ENCODE measurements at places on chromosomes 7 and 10.

GRCh38 chr7:37416378-37417106 lies 32.1 kb downstream of the ELMO1 start:
- no peaks in the 10 kb centered on the region for H3K27me3 ChIP-seq
- DNase-seq = no peak
- H3K27ac ChIP-seq = no peak overlapping the region
- no peak overlapping the region for H3K4me3 ChIP-seq
- H3K4me1 ChIP-seq = peaks cover 46% of the 10 kb centered on the region
- H3K36me3 ChIP-seq = peaks cover 11% of the 10 kb centered on the region

DNA sequence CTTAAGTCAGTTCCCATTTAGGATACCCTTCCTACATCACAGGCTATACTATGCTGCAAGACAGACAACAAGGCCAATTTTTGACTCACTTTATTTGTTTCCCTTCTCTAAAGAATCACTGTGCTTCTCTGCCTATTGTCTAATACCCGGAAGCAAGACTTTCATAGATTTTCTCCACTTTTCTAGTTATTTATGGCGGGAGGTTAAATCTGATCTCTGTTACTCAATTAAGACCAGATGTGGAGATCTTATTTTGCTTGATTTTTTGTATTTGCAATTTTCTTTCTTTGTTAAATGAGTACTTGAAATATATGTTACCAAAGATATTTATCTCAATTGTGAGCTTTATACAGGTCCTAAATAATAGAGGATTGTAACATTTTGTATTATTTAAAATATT lies 511.5 kb downstream of the ATRNL1 start:
- H3K27ac ChIP-seq = no peak overlapping the region
- no peaks in the 10 kb centered on the region for H3K36me3 ChIP-seq
- no peaks in the 10 kb centered on the region for H3K27me3 ChIP-seq
- no peak overlapping the region for H3K4me3 ChIP-seq

DNA sequence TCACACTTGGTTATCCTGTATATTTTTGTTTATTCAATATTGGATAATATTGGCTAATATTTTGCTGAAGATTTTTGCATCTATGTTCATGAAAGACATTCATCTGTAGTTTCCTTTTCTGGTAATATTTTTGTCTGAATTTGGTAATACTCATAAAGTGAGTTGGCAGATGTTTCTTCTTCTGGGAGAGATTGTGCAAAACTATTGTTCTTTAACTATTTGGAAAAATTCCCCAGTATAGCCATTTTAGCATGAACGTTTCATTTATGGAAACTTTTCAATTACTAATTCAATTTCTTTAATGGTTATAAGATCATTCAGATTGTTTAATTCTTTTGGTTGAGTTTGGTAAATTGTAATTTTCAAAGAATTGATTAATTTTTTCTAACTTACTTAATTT lies 560.8 kb upstream of the FZD8 start:
- no peaks in the 10 kb centered on the region for H3K4me1 ChIP-seq
- H3K36me3 ChIP-seq = no peaks in the 10 kb centered on the region
- no peak overlapping the region for H3K4me3 ChIP-seq
- no peaks in the 10 kb centered on the region for H3K27me3 ChIP-seq

DNA sequence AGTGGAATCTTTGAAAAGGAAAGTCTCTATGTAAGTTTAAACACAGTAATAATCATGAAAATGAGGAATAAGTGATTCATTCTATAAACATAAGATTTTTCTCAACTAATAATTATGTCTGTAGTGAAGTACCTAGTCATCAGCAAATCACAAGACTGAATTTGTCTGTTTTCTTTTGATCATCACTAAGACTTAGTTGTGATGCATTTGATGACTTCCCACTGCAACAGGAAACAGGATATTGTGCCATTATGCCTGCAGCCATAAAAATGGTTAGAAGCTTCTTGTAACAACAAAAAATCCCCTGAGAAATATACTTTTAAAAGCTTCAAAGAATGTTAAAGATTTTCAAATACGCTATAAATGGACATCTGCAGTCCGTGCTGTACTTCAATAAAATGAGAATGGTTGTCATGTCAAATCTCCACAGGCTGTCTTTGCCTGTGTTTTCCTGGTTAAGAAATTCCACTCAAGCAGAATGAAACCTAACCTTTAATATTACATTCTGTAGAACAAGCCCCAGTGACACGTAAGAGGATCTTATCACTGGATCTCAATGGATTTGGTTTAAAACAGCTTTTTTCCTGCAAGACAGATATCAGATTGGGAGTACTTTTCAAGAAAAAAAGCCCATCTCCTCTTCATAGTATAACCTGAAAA lies 1262.3 kb upstream of the PHF14 start:
- H3K4me1 ChIP-seq = no peaks in the 10 kb centered on the region
- DNase-seq = no peak
- H3K36me3 ChIP-seq = no peaks in the 10 kb centered on the region
- H3K27ac ChIP-seq = no peak overlapping the region
- H3K4me3 ChIP-seq = no peak overlapping the region
- H3K27me3 ChIP-seq = no peaks in the 10 kb centered on the region

GRCh38 chr10:45353186-45353585 lies 20.8 kb upstream of the ALOX5 start:
- H3K27ac ChIP-seq = peak overlapping the region; percentile 73
- peaks cover 3% of the 10 kb centered on the region for H3K27me3 ChIP-seq
- no peak for DNase-seq
- H3K4me3 ChIP-seq = no peak overlapping the region
- peaks cover 3% of the 10 kb centered on the region for H3K36me3 ChIP-seq

DNA sequence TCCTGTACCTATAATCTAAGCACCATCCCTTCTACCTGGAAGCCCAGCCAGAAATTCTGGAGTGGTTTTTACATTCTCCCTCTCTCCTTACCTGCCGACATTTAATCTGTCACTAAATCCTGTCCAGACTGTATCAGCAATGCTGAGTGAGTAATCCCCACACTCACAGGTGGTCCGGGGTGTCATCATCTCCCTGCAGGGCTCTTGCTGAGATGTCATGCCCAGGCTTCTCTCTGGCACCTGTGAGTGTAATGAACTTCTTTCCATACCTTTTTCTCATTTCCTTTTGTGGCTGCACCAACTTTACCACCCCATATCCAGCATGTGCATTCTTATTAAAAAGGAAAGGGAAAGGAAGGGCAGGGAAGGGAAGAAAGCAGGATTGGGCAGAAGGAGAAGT lies 355.2 kb downstream of the CCSER2 start:
- no peaks in the 10 kb centered on the region for H3K36me3 ChIP-seq
- no peaks in the 10 kb centered on the region for H3K4me1 ChIP-seq
- no peak overlapping the region for H3K27ac ChIP-seq
- no peak overlapping the region for H3K4me3 ChIP-seq
- no peak for DNase-seq
- H3K27me3 ChIP-seq = peaks cover 3% of the 10 kb centered on the region

GRCh38 chr10:1171586-1171985 lies 115.4 kb downstream of the WDR37 start:
- no peak overlapping the region for H3K4me3 ChIP-seq
- DNase-seq = no peak
- no peaks in the 10 kb centered on the region for H3K36me3 ChIP-seq

GRCh38 chr10:126210051-126210651 lies 178.1 kb downstream of the ADAM12 start:
- DNase-seq = no peak
- H3K4me3 ChIP-seq = no peak overlapping the region
- H3K27me3 ChIP-seq = peaks cover 8% of the 10 kb centered on the region

- no peak for DNase-seq
- H3K36me3 ChIP-seq = no peaks in the 10 kb centered on the region
- no peaks in the 10 kb centered on the region for H3K27me3 ChIP-seq
- H3K4me3 ChIP-seq = no peak overlapping the region
Measured at GRCh38 chr10:58757352-58758065, 244.8 kb downstream of the BICC1 start.

DNA sequence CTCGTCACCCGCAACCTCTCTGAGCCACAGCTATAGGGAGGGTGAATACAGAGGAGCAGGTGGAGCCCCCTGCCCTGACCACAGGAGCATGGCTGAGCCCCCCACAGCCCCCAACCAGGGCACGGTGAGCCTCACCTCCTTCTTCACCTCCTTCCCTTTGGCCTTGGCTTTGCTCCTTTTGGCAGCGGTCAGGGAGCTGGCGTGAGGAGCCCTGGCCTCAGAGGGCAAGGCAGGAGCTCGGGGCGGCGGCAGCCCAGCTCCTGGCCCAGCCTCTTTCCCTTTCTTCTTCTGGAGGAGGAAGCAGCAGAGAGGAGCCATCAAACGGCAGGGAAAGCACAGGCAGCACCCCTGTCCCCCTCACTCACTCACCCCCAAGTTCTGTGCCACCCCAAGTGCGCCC lies 42.2 kb downstream of the SLC29A4 start:
- no peaks in the 10 kb centered on the region for H3K27me3 ChIP-seq
- peaks cover 2% of the 10 kb centered on the region for H3K4me1 ChIP-seq
- H3K27ac ChIP-seq = no peak overlapping the region
- H3K36me3 ChIP-seq = peaks cover 25% of the 10 kb centered on the region

DNA sequence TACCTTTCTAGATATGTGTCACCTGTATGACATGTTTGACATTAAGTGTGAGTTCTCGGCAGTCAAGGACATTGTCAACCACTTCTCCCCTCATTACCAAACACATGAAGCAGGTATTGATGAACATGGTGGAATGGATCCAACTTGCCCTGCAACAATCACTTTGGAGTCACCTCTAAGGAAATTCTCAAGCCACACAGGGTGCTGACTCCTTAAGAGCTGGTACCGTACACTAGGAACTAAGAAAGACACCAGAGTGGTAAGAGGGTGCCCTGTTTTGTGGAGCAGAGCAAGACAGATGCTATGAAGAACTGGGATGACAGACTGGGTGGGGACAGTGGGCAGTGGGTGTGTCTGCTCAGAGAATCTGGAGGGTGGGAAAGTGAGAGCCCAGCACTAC lies 17.4 kb upstream of the SORBS1 start:
- H3K27ac ChIP-seq = no peak overlapping the region
- H3K4me3 ChIP-seq = no peak overlapping the region
- H3K4me1 ChIP-seq = no peaks in the 10 kb centered on the region
- DNase-seq = no peak
- peaks cover 28% of the 10 kb centered on the region for H3K27me3 ChIP-seq
- H3K36me3 ChIP-seq = no peaks in the 10 kb centered on the region

- H3K4me3 ChIP-seq = no peak overlapping the region
- peaks cover 25% of the 10 kb centered on the region for H3K27me3 ChIP-seq
- no peaks in the 10 kb centered on the region for H3K4me1 ChIP-seq
- DNase-seq = no peak
Measured at GRCh38 chr10:51679841-51680240, 19.6 kb downstream of the CSTF2T start.

DNA sequence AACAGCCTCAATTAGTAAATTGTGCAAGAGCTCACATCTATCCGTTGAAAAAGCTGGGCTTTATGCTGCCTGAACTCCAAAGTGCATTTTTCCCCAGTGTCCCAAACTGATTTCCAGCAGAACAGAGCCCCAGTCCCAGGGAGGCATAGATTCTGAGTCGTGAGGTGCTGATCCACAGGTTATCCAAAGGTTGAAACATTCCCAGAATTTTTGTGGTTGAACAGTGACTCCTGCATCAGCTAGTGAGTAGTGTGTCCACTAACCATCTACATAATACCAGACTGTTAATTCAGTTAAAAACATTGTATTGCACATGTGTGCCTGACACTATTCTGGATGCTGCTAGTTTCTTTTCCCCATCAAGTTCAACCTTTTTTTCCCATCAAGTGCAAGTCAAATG lies 761.5 kb downstream of the GATA3 start:
- no peak overlapping the region for H3K27ac ChIP-seq
- H3K36me3 ChIP-seq = no peaks in the 10 kb centered on the region
- no peak overlapping the region for H3K4me3 ChIP-seq

DNA sequence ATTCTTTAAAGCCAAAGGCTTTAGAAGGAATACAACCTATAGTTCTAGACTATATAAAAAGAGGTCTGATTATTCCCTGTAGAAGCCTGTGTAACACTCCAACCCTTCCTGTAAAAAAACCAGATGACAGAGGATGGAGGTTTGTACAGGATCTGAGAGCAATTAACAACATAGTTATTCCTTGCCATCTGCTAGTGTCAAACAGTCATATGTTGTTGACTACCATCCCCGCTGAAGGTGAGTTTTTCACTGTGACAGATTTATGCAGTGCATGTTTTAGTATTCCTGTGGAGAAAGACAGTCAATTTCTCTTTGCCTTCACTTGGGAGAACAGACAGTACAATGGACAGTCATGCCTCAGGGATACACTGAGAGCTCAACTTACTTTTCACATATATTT lies 19.0 kb upstream of the SLC26A4 start:
- H3K27me3 ChIP-seq = peaks cover 20% of the 10 kb centered on the region
- no peak for DNase-seq
- H3K27ac ChIP-seq = no peak overlapping the region
- H3K4me3 ChIP-seq = no peak overlapping the region

DNA sequence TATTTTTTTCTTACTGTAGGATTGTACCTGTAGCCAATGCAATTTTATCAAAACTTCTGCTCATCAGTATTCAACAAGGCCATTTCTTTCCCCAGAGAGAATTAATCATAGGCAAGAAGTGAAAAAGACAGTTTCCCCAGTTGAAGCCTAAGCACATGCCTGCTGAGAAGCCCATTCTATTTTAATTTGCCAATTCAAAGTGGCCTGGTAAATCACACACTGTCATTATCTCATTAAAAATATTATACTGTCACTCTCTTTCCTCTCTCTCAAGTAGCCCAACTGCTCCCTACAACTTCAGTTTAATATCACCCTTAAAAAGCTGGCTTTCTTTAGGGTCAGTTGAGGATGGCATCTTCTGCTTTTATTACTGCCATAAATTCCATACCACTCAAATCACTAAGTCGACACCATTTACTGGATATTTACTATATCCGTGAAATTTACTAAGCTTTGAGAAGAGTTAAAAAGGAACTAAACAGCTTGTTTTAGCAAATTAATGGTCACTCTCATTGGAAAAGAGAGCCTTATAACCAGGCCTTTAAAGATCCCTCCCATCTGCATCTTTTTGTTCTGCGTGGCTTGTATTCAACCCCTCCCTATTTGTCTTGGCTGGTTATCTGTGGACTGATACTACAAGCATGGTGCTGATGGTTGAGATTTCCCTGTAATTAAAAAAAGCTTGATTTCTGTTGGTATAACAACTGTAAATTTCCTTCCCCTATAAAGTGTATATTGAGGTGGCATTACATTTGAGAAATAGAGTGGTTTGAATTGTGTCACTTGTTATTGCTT lies 30.6 kb downstream of the COL28A1 start:
- DNase-seq = no peak
- no peaks in the 10 kb centered on the region for H3K36me3 ChIP-seq
- H3K27me3 ChIP-seq = no peaks in the 10 kb centered on the region
- H3K27ac ChIP-seq = no peak overlapping the region

GRCh38 chr7:16881844-16882243 lies at the start of gene AGR3:
TSS of gene AGR3 (minus strand) at chr7:16881983. CDS start at chr7:16878618, 3,365 bp downstream.
- H3K4me3 ChIP-seq = no peak within 1 kb of the TSS
- no peak within 1 kb of the TSS for H3K27ac ChIP-seq
- DNase-seq = no peak
- H3K36me3 ChIP-seq = no peaks in the 10 kb centered on the region

- DNase-seq = no peak
- no peak overlapping the region for H3K4me3 ChIP-seq
- H3K27ac ChIP-seq = no peak overlapping the region
- H3K36me3 ChIP-seq = no peaks in the 10 kb centered on the region
- no peaks in the 10 kb centered on the region for H3K27me3 ChIP-seq
Measured at GRCh38 chr10:47408606-47409005, 24.5 kb upstream of the ZNF488 start.

Data from activated naive CD8-positive, alpha-beta T cell treated with anti-CD3 and anti-CD28 coated beads, Interleukin-2, amount 50 U/mL, for 24 hours (primary cell).